ENCODE measurements at places on chromosomes 1 and 21.

- DNase-seq: no peak
Measured at GRCh38 chr1:36696261-36696940, 213.7 kb upstream of the CSF3R start.

- no peak for DNase-seq
Measured at GRCh38 chr1:56017336-56017735, 562.0 kb downstream of the PLPP3 start.

DNA sequence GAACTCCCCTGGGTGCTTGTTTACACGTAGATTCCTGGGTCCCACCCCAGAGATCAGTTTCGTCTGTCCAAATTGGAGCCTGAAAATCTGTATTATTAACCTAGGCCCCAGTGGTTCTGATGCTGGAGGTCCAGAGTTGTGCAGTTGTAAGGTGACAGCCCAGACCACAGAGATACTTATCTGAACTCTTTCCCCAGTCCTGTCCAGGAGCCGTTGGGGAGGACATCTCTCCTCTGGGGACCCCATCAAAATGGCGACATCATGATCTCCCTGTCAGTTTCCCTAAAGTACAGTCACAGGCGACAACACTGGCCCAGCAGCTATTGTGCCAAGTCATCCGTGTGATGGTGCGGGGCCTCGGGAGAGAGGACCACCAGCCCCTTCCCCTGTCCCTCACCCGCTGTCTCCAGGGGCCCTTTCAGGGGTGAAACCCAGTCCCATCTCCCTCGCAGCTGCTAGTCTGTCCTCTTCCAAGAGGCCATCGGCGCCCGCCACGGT is 749 bp upstream of the EFHD2 start:
- no peak for DNase-seq

DNA sequence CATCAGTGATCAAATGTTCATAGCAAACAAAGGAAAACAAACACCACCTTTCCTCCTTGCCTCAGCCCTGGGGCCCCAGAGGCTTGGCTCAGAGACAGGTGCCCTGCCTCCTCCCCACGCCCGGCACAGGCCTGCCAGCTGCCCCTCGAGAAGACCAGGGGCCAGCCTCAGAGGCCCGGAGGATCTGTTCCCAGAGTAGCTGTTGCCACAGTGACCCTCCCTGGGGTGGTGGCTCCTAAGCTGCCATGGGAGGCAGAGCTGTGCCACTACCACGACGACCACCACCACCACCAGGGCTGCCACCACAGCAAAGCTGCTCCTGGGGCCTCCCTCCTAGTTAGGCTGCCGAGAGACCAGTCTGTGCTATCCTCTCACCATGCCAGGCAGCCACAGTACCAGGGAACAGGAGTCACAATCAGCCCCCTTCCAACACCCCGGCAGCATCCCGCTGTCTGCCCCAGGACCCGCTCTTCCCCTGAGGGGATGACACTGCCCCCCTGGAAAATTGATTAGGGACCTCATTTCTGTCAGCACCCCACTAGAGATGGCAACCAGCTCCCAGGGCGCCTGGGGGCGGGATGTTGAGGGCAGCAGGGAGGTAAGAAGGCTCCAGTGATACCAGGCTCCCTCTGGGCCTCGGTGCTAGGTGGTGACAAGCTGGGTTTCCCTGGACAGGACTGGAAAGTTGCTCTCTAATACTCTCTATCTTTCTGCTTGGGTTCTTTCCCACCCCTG is 30.5 kb downstream of the KCNC4 start:
- DNase-seq: no peak

- peak; percentile 73 for DNase-seq
Measured at GRCh38 chr21:45078877-45079281, 4.5 kb downstream of the ADARB1 start.

- DNase-seq: peak; percentile 27
Measured at GRCh38 chr1:220825819-220826551, 39.3 kb downstream of the MTARC1 start.

GRCh38 chr1:115300087-115300876 is 37.8 kb downstream of the NGF start:
- DNase-seq: peak; percentile 76

DNA sequence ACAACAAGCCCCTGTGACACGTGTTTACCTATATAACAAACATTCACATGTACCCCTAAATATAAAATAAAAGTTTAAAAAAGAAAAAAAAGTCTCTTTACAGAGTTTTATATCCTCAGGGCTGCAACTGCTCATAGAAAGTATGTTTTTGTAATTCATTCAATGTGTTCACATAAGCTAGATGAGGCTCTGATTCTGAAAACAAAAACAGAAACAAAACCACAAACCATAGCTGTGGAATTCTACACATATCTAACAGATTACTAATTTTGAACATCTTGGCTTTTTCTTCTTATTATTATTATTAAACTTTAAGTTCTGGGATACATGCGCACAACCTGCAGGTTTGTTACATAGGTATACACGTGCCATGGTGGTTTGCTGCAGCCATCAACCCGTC is 579.6 kb upstream of the ZRANB2 start:
- DNase-seq: peak; percentile 90

- DNase-seq: no peak
Measured at GRCh38 chr1:93720956-93721626, 39.5 kb upstream of the BCAR3 start.

DNA sequence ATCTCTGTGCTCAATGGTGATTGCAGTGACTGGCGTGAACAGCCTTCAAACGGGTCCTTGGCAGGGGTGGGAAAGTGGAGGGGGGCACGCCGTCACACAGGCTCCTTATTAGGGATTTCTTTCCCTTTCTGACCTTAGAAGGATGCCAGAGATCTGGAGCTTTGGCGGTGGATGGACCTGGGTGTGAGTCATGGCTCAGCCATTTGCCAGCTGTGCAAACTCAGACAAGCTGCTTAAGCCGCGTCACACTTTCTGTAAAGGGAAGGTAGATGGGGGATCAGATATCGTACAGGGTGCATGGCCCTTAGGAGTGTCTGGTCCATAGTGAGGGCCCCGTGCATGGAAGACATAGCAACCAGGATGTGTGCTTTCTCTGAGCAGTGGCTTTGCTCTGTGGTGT is 48.3 kb upstream of the C1orf174 start:
- no peak for DNase-seq

- no peak for DNase-seq
Measured at GRCh38 chr1:53546409-53547155, 87.4 kb downstream of the DMRTB1 start.

DNA sequence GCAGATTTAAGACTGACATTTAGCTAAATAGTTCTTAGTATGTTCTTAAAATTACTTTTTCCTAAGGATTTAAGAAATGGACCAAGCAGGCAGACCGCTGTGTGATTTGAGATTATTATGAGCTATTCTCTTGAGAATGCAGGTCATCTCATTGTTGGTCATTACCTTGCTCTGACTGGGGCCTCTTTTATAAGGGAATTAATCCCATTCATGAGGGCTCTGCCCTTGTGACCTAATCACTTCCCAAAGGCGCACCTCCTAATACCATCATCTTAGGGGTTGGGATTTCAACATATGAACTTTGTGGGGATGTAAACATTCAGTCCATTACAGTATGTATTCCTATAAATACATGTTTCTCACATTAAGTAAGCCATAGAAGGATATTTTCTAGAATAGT is 24.2 kb downstream of the OSBPL9 start:
- DNase-seq: no peak

GRCh38 chr1:56334047-56334446 is 245.3 kb downstream of the PLPP3 start:
- no peak for DNase-seq

DNA sequence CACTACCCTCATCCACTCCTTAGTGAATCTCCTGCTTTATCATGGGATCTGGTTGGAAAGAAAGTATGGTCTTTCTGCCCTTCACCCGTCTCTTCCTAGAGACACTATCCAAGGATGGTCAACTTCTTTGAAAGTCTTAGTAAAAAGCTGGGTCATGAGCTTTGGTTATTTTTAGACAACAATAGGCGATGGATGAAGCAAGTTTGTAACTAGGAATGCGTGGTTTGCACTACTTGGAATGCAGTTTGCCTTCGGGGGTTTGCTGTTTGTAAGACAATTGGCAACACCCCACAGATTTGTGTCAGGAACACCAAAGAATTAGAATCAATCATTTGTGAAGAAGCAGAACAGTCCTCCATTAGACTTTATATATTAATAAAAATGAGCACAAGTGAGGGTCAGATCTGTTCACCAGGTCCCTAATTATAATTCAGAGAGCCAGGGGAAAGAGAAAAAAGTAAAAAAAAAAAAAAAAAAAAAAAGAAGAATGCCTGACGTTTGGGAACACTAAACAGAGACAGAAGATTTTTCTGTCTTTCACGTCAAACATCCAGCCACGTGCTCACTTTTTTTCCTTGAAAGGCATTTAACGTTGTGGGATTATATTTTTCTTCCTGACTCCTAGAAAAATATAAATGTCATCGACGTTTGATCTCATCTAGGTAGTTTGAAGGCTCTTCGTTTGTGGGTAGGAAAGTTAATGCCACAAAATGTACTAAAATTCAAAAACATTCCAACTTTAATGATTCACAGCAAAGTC is 60.7 kb upstream of the BTG3 start:
- peak; percentile 74 for DNase-seq

- peak; percentile 54 for DNase-seq
Measured at GRCh38 chr1:43933386-43934100, at the start of gene ARTN. ARTN (plus strand) TSS chr1:43933801; CDS start chr1:43935657, 1,856 bp downstream.

- no peak for DNase-seq
Measured at GRCh38 chr1:165062346-165062745, 294.2 kb downstream of the LMX1A start.

DNA sequence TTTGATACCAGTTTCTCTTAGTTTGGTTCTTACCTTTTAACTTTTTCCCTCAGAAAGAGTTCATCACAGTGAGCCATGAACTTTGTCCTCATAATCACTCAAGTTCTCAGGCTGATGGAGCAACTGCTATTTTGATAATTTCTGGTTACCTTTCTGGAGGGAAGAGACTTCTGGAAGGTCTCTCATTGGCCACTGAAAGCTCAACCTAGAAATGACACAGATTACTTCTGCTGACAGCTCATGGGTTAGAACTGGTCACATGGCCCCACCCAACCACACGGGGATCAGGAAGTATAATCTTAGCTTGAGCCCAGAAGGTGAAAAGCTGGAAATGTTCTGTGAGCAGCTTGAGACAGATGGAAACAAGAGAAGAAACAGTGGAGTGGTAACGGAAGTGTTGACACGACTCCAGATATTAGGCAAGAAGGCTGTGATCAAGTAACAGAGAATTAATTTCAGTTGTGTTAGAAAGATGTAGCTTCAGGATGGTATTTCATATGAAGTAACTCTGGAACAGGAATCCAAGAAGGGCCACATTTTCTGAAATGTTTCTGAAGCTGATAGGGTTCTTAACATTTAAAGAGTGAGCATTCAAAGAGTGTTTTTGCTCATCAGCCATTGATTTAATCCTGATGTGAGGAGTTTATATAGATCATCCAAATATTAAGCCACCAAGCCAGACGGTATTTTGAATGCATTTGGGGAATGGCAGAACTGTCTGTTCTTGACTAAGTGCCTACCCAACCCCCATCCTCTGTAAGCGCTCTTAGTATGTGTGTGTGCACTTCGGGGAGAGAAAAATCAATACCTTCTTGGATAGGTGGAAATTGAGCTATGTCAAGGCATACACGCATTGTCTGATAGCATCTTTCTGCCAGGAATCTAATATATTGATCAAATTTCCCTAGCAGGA is 21.9 kb upstream of the XPR1 start:
- DNase-seq: peak; percentile 39

DNA sequence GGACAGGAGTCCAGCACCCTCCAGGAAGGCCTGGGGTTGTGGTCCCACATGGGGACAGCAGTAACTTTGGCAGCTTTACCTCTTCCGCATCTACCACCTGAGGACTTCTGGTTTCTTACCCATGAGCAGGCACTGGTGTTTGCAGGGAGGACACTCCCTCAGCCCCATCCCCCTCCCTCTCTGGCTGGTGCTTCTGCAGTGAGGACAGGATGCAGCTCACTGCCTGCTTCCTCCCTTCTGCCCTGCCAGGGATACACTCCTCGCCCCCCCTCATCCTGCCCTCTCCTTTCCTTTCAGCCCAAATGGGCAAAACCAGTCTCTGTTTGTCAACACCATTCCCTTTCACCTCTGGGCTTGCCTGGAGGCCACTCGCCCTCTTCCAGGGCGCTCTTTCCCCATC is 62.4 kb downstream of the KIRREL1 start:
- DNase-seq: no peak

- DNase-seq: no peak
Measured at GRCh38 chr1:232252546-232253118, 377.3 kb downstream of the SIPA1L2 start.

DNA sequence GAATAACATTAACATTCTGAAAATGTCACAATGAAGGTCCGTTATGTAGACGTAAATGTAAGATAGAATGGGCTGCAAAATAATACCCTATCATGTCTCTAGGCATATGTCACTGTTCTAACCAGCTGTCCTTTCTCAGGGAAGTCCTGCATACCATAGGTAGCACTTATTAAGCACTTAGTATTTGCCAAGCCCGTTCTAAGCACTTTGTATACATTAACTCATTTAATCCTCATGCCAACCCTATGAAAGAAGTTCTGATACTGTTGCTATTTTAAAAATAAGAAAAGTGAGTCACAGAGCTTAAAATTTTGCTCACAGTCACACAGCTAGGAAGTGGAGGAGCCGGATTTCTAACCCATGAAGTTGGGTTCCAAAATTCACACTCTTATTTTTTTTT is 15.7 kb downstream of the GAS5 start:
- DNase-seq: no peak

- peak; percentile 48 for DNase-seq
Measured at GRCh38 chr1:181113059-181113641, 24.6 kb downstream of the IER5 start.
